ENCODE measurements at places on chromosomes 4 and X. TPM values are rescaled to one million over a fixed set of nuclear protein-coding genes. Genes with fewer than 3 reads are reported as not detected.

Gene CLDN34
- not detected for polyA plus RNA-seq

Gene TMPRSS11F
- not detected for polyA plus RNA-seq

Gene RASL11B
- 9.2 TPM for polyA plus RNA-seq

Gene GRIA2
- 175 TPM for polyA plus RNA-seq

Gene CCDC149
- polyA plus RNA-seq = 24.9 TPM

Gene SUPT20HL1
- polyA plus RNA-seq = 0.27 TPM

Gene NPY2R
- polyA plus RNA-seq = 0.98 TPM

Gene CPZ
- 30.4 TPM for polyA plus RNA-seq

Gene TMEM131L
- polyA plus RNA-seq = 13.0 TPM

Gene TMEM271
- polyA plus RNA-seq = 16.1 TPM

Gene KLF8
- 10.9 TPM for polyA plus RNA-seq

Gene ARHGAP6
- 3.9 TPM for polyA plus RNA-seq

Gene KCTD8
- 27.1 TPM for polyA plus RNA-seq

Gene SPIN2A
- polyA plus RNA-seq = 2.7 TPM

Gene SMR3B
- polyA plus RNA-seq = not detected

Gene ARFIP1
- polyA plus RNA-seq = 26.2 TPM

Gene HEPH
- polyA plus RNA-seq = 36.4 TPM

Gene MAGEC3
- 2.5 TPM for polyA plus RNA-seq

Gene MAGEE2
- 3.5 TPM for polyA plus RNA-seq

Gene GRPR
- polyA plus RNA-seq = 0.65 TPM

Gene TDO2
- polyA plus RNA-seq = 0.15 TPM

Gene EBP
- 61.6 TPM for polyA plus RNA-seq

Gene ARSJ
- polyA plus RNA-seq = 0.66 TPM

Gene NRK
- polyA plus RNA-seq = 1.1 TPM

Gene RHOXF2B
- polyA plus RNA-seq = 0.14 TPM

Gene CCKAR
- 0.89 TPM for polyA plus RNA-seq

Gene POLN
- 8.9 TPM for polyA plus RNA-seq

Gene GPR34
- 13.0 TPM for polyA plus RNA-seq

Gene NKX3-2
- 0.51 TPM for polyA plus RNA-seq

Gene EXOC1L
- not detected for polyA plus RNA-seq

Gene NDNF
- 24.3 TPM for polyA plus RNA-seq

Gene RTL3
- not detected for polyA plus RNA-seq

Gene BCLAF3
- polyA plus RNA-seq = 17.1 TPM

Gene SPON2
- polyA plus RNA-seq = 19.8 TPM

Gene FAM47E
- polyA plus RNA-seq = 9.5 TPM

Gene TMPRSS11D
- polyA plus RNA-seq = not detected

Gene ELOVL6
- polyA plus RNA-seq = 22.8 TPM

Gene CTAG1B
- not detected for polyA plus RNA-seq

Gene NOCT
- polyA plus RNA-seq = 12.2 TPM

Gene HS3ST1
- 8.7 TPM for polyA plus RNA-seq

Gene MMRN1
- 4.2 TPM for polyA plus RNA-seq

Gene AMBN
- not detected for polyA plus RNA-seq

Gene GPR78
- not detected for polyA plus RNA-seq

Gene COL4A6
- polyA plus RNA-seq = 10.7 TPM

Gene SLC16A2
- 53.3 TPM for polyA plus RNA-seq

Gene SSX1
- polyA plus RNA-seq = not detected

Gene ADH7
- polyA plus RNA-seq = not detected

Gene HSD17B13
- polyA plus RNA-seq = 1.4 TPM

Gene SLC10A4
- 7.9 TPM for polyA plus RNA-seq

Gene TXK
- 1.7 TPM for polyA plus RNA-seq

Gene SH3TC1
- polyA plus RNA-seq = 5.5 TPM

Gene DCX
- polyA plus RNA-seq = 93.8 TPM

Gene LRRC66
- 0.86 TPM for polyA plus RNA-seq

Gene LGI2
- polyA plus RNA-seq = 19.3 TPM

Gene GATA1
- 0.45 TPM for polyA plus RNA-seq

Data from spinal cord (tissue), 10 donors.